ENCODE measurements at places on chromosomes 4 and X.

GRCh38 chrX:129780441-129781105, 824 bp downstream of the SASH3 start:
- no peak for DNase-seq

DNA sequence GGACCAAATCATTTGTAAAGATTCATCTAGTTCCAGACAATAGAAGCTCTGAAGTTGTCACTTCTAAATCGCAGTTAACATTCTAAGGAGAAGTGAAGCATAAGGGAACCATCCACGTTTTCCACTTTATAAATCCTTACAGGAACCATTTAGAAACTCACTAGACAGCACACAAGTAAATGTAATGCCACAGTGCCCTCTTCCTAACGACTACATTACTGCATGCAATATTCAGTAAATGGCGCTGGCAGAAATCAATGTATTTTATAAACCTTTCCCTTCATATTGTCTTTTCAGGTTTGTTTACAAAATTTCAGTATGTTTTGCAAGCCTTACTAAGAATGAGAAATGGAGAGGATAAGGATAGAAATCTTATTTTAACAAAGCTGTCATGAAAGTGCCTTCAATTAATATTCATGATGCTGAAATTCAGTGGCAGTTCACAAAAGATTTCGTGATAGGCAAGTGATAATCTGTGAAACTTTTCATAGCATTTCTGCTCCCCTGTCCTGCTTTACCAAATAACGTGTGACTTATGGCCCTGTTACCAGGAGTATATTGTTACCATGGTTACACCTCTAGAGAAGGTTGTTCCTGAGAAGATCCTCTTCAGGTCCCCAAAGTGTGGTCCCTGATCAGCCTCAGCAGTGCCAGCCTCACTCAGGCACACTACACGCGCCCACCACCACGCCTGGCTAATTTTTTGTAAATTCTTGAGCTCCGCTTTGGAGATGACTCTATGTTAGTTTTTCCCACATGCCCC, 54.2 kb downstream of the TMA16 start:
- DNase-seq, result peak; percentile 36

DNA sequence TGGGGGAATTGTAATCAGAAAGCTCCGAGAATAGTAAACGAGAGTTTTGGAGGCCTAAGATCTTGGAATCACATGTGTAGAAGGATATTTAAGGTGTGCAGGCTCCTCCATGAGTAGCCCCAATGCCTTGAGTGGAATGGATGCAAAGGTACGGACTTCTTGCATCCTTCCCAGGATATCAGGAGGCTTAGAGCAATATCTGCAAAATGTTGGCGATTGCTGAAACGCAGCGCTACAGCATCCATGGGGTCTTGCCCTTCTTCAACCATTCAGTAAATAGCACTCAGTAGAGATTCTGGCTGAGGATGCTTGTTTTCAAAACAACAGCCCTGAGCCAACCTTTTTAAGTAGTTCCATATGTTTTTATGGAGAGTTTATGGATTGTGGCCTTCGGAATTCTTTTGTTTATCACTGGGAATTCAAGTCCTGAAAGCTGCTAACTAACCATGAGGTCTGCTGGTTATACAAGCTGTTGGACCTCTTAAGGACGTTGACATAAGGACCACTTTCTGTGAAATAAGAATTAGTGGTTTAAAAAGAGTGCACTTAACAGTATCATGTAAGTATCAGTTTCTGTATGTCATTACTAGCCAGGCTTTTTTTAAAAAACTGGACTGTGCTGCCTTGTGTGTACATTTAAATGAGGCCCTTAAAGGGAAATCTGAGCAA, 228.8 kb upstream of the PGRMC2 start:
- peak; percentile 39 for DNase-seq

DNA sequence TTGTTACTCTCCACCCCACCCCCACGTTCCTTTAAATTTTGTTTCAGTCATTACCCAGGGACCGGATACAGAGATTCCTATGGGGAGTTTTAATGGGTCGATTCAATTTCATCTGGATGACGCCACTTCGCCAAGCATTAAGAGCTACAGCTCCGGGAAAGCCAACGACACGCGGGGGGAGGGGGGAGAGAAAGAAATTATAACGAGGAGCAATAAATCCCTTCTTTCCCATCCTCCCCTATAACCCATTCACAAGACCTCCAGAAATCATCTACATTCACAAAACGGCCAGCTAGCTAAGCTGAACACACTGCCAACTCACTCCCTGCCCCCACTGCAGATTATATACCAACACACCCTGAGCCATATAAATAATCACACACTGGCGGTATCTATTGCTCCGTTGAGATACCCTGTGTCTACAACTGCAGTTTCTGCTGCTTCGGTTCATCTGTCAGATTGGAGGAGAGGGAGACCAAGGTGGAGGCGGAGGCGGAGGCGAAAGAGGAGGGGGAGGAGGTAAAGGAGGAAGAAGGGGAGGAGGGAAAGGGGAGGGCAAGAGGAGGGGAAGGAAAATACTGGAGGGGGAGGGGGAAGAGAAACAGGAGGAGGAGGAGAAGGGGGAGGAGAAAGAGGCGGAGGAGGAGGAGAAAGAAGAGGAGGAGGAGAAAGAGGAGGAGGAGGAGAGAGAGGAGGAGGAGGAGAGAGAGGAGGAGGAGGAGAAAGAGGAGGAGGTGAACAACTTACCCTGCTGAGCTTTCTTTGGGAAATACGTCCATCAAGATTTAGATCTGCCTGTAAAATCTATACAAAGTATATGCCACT, 113.9 kb upstream of the VAMP7 start:
- DNase-seq, result peak; percentile 71

- no peak for DNase-seq
Measured at GRCh38 chrX:151015684-151016083, 32.5 kb downstream of the HMGB3 start.

DNA sequence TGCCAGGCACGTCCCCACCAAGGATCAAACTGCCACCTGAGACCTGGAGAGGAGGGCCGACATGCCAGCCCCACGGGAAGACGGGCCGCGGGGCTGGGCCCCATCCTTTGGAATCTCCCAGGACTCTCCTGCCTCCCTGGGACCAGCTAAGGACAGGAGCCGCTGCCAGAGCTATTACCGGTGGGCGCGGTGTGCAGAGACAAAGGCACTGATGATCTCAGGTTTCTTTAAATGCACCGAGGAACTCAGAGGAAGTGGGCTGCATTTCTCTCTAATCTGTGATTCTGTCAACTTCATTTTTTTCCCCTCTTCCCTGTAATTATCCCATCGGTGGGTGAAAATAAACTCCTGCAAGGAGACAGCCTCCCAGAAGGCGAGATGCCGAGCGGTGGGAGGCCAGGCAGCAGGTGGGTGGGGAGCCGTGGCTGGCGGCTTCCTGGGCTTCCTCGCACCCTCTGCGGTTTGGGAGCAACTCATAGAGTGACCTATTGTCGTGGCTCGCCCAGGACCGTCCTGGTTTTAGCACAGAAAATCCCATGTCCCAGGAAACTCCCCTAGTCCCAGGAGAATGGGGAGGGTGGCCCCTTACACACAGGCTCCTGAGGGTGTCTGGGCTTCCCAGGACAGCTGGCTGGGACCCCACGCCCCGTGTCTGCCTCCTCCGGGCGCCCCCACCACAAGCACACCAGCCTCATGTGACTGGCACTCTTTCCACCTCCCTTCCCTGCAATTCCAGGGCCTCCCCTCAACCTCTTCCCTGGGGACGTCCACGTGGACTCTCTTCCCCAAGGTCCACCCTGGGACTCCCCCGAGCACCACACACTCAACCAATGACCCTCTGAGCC, 62.3 kb upstream of the ADRA2C start:
- DNase-seq, result no peak

GRCh38 chr4:25575611-25576010, 80.0 kb upstream of the SLC34A2 start:
- DNase-seq, result no peak

DNA sequence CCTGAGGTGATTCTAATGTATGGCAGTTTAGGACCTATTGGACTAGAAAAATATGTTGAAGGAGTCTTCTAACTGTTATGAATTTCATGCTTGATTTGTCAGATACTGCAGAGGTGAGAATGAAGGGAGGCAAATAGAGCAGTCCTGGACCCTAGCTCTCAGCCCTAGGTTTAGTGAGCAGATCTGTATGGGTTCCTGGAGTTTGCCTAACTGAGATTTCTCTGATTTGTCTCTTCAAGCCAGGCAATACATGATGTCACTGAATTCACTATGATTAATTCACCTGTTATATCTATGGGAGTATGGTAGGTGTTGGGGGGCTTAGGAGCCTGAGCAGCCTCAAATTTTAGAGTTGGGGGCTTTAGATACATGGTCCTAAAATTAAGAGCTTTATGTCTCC, 2.6 kb downstream of the MND1 start:
- no peak for DNase-seq

GRCh38 chr4:6688879-6689505, 4.7 kb upstream of the S100P start:
- no peak for DNase-seq

GRCh38 chr4:4941751-4942150, 77.5 kb downstream of the CYTL1 start:
- DNase-seq, result no peak

All from renal pelvis (tissue), 12 donors.